Stimulated activated CD8-positive, alpha-beta memory T cell treated with anti-CD3 and anti-CD28 coated beads, Interleukin-7, amount 100 ng/mL, for 48 hours (primary cell): ENCODE measurements at places on chromosomes 2 and 18.

DNA sequence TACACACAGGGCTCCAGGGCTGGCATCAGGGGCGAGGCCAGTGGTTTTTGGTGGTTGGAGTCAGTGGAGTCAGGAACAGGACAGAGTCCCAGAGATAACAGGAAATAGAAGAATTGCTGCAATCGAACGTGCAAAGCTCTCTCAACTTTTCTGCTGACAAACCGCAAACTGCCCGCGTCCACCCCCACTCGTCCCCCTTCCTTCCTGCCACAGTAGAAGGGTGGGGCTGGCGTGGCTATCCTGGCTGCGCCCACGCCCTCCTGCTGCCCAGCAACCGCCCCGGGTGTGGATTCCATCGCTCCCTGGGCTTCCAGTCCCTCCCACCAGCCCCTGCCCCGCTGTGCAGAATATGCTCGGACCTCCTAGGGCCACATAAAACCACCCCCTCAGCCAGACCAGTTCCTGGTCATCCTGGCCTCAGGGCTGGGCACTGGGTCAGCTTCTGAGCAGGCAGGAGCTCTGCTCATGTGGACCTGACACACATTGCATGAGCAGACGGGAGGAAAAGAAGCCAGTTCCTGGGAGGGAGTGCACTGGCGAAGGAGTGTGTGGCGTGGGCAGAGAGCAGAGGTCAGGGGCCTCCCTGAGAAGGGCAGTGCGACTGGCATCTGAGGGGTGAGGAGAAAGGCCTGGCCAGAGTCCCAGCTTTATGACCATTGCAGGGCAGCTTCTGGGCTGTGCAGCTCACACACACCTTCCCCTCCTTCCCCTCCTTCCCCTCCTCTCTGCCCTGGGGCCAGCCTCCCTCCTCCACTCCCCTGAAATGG lies 85.4 kb upstream of the ATG16L1 start:
- DNase-seq = no peak

DNA sequence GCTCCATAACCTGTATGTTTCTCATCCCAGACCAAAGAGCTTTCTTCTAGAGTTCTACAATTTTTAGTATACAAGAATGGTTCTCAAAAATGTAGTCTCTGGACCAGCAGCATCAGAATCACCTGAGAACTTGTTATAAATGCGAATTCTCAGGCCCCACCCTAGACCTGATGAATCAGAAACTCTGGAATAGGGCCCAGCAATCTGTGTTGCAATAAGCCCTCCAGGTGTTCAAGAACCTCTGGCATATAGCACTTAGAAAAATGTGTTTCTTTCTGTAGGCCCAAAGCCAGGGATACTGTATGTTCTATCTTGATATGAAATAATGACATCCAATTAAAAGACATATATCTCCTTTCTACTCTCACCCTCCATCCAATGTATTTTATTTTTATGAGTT lies 10.4 kb downstream of the PAIP2B start:
- DNase-seq = no peak

- no peak for DNase-seq
These were observed 75.4 kb downstream of the SFXN5 start for GRCh38 chr2:72996117-72996502.

DNA sequence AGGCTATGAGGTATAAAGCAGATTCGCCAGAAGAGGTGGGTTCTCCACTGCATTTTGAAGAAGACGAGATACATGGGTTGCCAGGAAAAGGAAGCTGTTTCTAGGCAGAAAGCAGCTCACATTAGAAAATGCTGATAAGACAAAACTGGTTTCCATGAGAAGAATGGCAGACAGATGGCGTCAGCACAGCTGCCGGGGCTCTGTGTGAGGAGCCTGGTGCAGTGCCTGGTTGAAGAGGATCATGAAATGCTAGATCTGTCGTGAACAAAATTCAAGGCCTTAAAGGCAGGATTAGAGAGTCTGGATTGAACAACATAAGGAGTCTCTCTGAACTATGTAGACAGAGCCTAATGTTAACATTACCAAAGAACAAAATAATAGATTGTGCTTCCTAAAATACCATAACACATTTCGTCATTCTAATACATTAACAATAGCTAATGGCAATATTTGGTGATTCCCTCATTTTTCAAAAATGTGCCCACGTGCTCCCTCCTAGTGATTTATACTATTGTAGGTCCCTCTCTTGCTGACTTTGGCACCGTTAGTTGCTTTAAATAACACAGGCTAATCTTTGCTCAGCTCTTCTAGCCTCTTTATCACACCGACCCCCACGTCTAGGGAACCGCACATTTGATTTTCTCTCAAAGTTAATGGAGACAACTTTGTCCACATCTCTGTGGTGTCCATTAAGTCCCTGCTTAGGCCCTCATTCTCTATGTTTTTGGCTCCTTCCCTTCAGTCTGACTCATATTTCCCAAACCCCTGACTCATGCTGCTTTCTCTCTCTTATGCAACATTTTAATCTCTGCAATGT lies 38.2 kb downstream of the EFEMP1 start:
- DNase-seq = no peak

GRCh38 chr2:70089220-70089982 lies 2.1 kb downstream of the PCBP1 start:
- DNase-seq = no peak

GRCh38 chr18:2958819-2959298 lies 54.1 kb downstream of the LPIN2 start:
- DNase-seq = no peak

DNA sequence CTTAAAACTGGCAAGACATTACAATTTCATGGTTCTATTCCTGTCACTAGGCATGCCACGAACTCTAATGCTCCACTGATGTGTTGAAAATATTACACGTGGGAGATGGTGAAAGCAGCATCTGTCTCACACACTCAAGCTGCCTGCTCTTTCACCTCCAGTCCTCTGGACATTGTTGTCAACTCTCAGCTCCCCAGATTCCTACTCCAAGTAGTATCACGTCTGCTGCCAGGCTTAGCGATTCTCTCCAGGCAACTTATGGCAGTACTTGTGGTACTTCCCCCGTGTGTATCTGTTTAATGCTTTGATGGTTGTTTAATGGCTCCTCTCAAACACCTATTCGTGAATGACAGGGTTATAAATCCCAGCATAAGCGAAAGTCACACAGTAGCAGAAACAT lies 103.8 kb downstream of the TMEFF2 start:
- DNase-seq = no peak

- DNase-seq = no peak
These were observed at the start of gene SLC4A3 for GRCh38 chr2:219627103-219628100. SLC4A3 (plus strand) TSS chr2:219627630; CDS start chr2:219627993, 363 bp downstream.

DNA sequence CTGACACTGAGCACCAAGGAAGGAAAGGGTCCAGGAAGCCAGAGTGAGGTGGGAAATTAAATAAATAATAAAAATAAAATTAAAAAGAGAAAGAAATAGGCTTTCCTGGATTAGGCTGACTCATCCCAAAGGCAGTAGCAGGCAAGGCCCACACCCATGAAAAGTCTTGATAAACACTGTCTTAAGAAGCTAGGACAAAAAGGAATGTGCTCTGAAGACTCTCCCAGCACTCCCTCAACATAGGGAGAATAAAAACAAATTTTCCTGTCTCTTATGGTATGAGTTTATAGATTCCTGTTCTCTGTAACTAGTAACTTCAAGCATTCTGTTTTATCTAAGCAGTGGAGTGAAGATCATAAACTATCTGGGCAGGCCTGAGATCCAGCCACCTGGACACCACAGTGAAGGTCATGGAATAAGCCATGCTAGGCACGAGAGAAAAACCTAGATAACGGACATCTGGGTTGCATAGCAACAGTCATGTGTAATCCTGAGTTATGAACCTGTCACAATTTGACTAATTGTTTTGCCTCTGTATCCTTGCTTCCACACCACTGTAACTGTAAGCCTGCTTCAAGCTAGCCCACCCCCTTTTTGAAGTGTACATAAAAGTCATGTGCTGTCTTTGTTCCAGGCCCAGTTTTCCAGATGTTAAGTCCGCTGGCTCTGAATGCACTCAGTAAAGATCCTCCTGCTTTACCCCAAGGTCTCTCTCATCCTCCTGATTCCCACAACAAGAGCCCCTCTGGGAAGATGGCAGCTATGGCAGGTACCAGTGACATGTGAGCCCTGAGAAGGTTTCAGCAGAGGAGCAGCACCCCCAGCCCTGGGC lies 107.8 kb downstream of the NDUFA10 start:
- DNase-seq = no peak
